ENCODE measurements at places on chromosomes 4 and X.

DNA sequence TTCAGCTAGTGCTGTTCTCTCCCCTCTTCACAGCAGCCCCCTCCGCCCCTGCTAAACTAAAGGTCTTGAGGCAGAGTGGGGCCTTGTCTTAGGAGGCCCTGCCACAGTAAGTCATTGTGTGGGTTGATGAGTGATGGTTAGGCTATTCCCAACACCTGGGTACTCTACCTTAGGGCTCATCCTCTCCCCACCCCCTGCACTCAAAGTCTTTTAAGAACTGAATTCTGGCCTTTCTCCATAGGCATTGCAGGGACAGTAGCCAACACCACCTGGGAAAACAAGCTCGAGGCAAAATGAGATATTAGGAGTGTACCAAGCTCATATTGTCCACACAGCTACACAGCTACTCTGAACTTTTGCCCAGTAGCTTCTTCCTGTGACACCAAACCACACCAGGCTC, 42.5 kb downstream of the RAB40AL start:
- DNase-seq: no peak

DNA sequence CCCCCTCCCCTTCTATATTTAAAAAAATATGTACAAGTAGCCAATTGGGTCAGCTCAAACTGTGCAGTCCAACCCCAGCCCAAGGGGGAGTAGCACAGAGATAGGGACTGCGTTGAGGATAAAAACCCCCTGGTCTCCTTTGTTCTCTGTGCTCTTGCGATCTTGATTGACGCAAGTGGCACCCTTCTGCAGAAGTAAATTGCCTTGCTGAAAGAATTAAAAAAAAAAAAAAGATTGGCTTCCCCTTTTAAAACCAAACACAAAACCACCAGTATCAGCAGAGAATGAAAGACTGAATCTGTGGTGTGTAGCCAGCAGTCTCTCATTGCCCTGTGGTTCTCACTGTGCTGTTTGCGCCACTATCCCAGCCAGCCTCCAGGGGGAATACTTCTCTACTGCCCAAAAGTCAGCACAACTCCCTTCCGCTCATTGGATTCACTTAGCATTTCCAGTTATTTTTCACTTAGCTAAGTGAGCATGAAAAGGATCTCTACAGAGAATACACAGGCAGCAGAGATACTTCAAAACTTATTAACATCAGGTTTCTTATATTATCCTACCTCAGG, 29.7 kb downstream of the MANBA start:
- no peak for DNase-seq

GRCh38 chr4:83875437-83875836, 339.5 kb downstream of the GPAT3 start:
- DNase-seq: no peak

GRCh38 chr4:171751538-171751937, 61.7 kb upstream of the GALNTL6 start:
- no peak for DNase-seq

GRCh38 chr4:70927502-70928137, 25.5 kb downstream of the MOB1B start:
- DNase-seq: no peak

DNA sequence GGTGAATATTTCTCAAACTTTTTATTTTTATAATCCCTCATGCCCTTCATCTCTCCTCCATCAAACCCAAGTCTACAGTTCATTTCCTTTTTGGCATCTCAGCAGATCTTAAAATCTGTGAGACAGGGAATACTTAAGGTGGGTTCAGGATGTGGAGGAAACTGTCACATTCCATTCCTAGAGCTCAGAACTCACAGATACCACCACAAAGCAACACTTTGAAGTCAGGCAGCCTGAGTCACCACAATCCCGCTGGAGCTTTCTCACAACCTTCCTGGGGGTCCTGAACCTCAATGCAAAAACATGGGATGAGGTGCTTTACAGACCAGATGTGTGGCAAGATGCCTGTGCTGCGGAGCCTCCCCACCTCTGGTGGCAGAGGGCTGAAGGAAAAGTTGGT, 63.2 kb downstream of the HHIP start:
- no peak for DNase-seq

DNA sequence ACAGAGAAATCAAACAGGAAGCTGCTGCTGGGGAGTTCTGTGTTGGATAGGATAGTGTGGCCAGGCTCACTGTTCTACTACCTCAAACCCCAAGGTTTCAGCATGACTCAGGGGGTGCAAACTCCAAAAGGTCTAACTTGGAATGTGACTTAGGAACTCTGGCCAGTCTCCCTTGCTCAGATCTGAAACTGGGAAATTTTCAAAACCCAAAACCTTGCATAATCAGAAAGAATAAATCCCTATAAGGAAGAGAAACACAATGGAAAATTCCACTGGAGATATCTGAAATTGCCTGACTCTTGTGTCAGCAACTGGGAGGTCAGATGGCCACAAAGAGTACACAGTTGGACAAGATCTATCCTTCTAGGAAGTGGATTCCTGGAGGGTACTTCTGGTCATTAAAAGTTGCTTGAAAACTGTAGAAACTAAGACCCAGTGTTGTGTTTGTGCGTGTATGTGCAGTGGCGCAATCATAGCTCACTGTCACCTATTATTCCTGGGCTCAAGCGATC, 58.0 kb downstream of the PPEF2 start:
- no peak for DNase-seq

GRCh38 chr4:86357608-86358007, 2.2 kb downstream of the MAPK10 start:
- DNase-seq: no peak

DNA sequence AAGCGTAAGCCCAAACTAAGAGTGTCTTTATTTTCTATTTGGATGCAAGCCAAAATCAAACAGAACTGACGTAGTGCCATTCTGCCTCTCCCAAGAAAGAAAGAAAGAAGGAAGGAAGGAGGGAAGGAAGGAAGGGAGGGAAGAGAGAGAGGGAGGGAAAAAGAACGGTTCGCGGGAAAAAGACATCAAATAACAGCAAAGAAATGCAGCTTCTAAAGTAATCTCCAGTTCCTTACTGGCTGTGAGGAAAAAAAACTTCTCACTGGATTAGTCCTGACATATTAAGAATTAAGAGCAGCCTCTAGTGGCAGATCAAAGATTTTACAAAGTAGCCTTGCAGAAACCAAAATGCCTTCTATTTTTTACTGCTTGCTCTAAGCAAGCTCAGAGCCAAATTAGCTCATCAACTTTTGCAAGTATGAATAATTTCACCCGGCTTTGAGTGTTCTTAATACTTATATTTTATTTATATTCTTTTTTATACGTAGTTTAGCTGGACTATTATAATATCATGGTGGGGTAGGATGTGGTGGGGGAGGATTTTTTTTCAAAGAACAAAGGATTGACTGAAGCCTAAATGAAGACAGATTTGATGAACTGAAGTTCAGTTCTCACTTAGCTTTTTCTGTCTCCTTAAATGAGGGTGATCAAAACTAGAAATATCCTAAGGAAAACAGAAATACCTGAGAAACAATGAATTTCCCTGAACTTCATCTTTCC, 36.6 kb downstream of the PITX2 start:
- DNase-seq: no peak

GRCh38 chr4:36914106-36914505, 330.4 kb upstream of the NWD2 start:
- no peak for DNase-seq

- no peak for DNase-seq
Measured at GRCh38 chrX:19183761-19184477, 61.7 kb upstream of the ADGRG2 start.

GRCh38 chr4:42225286-42225685, 72.8 kb upstream of the BEND4 start:
- no peak for DNase-seq

- DNase-seq: no peak
Measured at GRCh38 chr4:152064282-152064681, 303.5 kb upstream of the GATB start.

DNA sequence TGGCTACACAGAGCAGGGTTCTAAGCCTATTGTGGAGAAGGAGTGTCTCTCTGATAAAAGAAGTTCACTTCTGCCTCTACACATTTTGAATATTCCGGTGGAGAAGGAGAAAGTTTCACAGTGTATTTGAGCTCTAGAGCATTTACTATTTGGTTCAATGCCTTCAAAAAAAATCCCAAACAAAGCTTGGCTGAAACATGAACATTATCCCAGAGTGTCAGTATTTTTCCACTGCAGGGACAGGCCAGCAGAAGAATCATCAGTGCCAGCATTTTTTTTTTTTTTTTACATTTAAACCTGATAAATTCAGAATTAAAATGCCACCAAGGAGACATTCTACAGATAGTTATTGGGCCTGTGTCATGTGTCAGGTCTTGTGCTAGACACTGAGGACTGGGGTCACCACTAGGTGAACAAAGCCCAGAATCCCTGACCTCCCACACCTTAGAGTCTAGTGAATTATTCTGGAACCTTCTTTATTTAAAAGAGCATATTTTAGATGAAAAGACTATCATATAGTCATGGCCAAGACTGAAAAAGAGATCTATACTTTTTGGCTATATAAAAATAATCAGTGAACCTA, 48.0 kb upstream of the NAP1L5 start:
- DNase-seq: no peak

DNA sequence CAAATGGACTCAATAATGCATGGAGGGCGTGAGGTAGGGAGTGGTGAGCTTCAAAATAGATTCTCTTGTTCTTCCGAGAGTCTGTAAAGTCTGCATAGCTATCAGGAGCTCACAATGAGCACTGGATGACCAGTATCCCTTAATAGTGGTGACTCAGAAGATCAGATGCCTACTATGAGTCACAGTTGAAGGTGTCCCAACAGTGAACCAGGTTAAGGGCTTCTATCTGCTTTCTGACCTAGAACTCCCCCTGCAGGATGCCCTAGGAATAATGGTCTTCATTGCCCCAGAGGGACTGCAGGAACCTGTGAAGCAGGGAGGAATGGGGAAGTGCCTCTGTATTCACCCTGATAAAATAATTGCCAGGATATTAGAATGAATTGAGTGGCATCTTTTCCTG, 22.1 kb downstream of the DGKK start:
- DNase-seq: no peak

- no peak for DNase-seq
Measured at GRCh38 chrX:12896935-12897334, 9.5 kb upstream of the TLR8 start.

- DNase-seq: no peak
Measured at GRCh38 chr4:153485359-153485758, 19.2 kb downstream of the TMEM131L start.

DNA sequence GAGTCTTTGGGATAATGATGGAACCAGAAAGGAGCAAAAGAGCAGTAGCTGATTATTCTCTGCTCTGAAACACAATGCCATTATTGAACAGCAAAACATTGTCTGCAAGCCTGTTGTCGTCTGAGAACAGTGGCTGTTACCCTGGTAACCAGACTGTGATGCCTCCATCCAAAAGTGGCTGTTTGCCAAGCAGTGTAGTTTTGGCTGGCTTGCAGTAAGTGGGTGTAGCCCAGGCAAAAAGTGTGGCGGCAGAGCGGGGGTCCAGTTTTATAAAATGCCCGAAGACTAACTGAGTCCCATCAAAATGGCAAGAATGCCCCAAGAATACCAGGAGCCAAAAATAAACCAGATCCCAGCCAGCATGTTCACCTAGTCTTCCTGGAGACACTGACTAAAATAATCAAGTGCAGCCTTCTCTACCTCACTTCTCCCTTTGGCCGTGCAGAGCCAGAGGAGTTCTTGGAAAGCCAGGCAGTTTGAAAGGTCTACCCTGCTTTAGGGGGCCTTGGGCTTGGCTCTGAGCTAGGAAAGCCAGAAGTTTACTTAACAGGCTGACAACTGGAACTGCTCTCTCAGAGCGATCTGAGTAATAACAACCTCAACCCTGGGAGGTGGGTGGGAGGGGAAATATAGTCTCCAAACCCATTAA, 2.6 kb downstream of the PLP1 start:
- DNase-seq: no peak

- no peak for DNase-seq
Measured at GRCh38 chrX:24081661-24082154, 27.0 kb downstream of the EIF2S3 start.

GRCh38 chr4:25378437-25378743, 1.3 kb downstream of the ANAPC4 start:
- DNase-seq: no peak

GRCh38 chr4:43277003-43277402, 384.5 kb downstream of the GRXCR1 start:
- DNase-seq: no peak
